ENCODE measurements at places on chromosomes 12 and 14.

GRCh38 chr14:105490267-105490571, 827 bp upstream of the TEDC1 start:
- no peak for DNase-seq

DNA sequence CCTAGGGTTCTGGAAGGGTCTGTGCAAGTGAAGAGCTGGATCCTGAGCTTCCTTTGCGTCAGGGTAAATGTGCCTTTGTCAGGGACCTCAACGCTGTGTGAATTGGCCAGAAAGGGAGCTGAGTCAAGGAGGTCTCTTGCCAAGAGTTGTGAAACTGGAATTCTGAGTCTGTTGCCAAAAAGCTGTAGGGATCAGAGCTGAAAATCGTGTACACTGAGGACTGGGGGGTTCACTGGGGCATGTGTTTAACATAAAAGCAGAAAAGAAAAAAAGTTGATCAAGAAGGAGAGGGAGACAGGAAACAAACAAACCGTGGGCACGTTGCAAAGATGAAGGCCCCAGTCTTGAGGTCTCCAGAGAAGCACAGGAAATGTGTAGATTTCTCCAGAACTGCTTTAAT, 1081.5 kb downstream of the VRK1 start:
- DNase-seq = no peak

DNA sequence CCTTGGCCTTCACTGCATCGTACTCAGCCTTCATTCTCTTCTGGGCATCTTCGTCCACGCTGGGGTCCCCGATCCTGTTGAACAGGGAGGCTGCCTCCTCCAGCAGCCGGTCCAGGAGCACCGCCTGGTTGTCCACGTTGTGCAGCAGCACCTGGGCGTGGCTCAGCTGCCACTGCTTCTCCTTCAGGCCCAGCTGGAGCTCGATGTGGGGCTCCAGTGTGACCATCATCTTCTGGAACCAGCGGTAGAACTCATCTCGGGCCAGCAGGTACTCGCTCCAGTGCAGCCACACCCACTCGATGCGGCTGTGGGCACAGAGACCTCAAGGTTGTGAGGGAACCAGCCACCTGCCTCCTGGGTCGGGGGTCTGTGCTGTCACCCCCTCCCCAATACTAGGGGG, 50.5 kb downstream of the SYNE3 start:
- DNase-seq = no peak

DNA sequence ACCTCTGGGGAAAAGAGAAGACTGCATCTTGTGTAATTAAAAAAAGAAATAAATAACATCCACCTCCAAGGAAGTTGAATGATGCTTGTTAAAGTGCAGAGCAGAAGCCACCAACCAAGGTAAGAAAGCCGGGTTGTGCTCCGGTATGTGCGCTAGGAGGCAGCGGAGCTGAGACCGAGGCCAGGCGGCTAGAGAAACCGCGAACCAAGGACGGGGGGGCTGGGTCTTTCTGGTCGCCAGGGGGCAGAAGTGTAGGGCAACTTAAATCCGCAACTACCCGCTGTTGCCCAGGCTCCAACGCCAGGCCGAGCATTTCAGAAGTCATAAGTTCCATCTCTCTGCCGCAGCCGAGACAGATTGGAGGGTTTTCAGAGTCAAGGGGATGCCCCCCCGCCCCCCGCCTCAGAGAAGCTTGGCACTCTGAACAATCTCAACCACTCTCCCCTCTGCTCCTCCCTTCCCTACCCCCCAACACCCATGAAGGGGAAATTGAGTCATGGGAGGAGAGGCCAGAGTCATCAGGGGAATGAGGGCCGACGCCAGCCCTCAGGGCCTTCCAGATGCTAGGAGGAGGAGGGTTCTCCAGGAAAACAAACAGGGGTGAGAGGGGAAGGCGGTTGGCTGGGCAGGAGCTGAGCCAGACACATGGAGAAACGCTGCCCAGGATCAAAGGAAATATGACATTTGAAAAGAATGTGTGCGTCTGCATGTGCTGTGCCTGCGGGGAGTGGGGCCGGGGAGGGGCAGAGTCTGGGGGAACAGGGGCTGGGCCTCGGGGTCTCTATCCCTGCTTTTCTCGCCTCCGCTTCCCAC, 2.2 kb upstream of the NFATC4 start:
- DNase-seq = peak; percentile 50

DNA sequence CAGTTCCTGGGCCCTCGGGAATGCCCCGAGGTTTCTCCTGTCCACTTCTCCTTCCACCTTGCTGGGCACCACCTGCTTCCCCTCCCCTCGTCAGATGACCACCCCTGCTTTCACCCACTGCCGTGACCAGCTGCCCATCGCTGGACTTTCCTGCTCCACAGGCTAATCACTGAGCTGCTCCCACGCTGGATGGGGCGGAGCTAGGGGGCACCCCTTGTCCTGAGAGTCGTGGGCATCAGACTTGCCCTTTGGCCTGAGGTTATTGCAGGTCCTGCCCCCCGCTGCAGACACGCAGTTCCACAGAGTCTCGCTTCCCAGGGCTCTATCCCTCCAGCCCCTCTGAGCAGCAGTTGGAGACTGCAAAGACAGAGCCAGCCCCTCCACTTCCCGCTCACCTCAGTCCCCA, 427 bp downstream of the SLC6A12 start:
- no peak for DNase-seq

DNA sequence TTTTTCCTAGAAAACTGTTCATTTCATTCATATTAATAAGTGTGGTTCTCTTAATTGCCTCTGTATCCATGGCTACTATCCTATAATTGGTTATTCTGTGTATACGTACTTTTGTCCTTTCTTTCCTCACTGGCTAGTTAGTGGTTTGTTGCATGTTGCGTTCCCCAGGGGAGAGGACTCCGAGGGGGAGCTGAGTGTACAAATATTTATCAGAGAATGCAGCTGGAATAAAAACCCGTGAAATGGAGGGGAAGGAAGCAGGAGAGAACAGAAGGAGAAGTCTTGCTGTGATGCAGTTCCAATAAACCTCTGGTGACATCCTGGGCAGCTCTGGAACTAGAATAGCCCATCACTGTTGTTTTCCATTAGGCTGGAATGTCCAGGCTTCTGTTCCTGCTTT, 117.1 kb upstream of the RGS6 start:
- no peak for DNase-seq

GRCh38 chr12:62813031-62813829, 121.7 kb downstream of the PPM1H start:
- peak; percentile 6 for DNase-seq

GRCh38 chr12:119869720-119870119, 7.4 kb downstream of the CIT start:
- DNase-seq = no peak

All from stimulated activated CD4-positive, alpha-beta T cell treated with anti-CD3 and anti-CD28 coated beads, Interleukin-2, amount 100 ng/mL, for 4 hours (primary cell).